Endodermal cell (in vitro differentiated cells): ENCODE measurements at places on chromosomes 5 and 9. TPM values are rescaled to one million over a fixed set of nuclear protein-coding genes. Genes with fewer than 3 reads are reported as not detected.

- DNase-seq = no peak
Measured at GRCh38 chr9:100499460-100499859, 26.5 kb downstream of the TMEFF1 start.

GRCh38 chr9:23621924-23622323, 204.1 kb downstream of the ELAVL2 start:
- no peak for DNase-seq

GRCh38 chr5:79111387-79111959, at the start of gene BHMT:
BHMT (plus strand) TSS chr5:79111809; CDS start chr5:79111886, 77 bp downstream.
- peak; percentile 75 for DNase-seq

The GAS1 gene
- 4.8 and 6.4 TPM in 2 replicates for total RNA-seq

GRCh38 chr9:92480291-92480771, 2.0 kb downstream of the ASPN start:
- DNase-seq = no peak

GRCh38 chr5:168925160-168925559, 346.0 kb upstream of the PANK3 start:
- DNase-seq = no peak

DNA sequence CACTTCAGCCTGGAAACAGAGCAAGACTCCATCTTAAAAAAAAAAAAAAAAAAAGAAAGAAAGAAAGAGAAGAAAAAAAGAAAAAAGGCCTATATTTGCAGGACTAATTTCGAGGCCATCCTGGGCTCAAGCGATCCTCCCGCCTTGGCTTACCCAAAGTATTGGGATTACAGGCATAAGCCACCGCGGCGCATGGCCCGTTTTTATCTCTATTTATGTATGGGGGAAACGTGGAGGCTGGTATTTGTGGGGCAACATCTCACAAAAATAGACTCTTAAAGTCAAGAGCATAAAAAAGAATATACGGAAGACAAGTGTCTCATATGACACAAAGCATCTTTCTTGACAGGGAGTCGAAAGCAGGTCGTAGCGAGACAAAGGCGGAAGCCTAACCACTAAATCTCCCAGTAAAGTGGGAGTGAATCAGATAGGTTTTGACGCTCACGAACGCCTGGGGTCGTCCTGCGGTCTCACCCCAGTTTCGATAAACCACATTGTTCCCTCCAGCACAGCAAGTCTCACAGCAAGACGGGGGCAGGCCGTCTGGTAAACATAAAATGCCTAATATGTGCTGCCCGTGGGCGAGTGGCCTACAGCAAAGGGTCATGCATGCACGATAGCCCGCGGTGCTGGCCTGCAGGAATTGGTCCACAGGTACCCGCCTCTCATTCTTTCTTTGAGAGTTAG, 1.8 kb upstream of the TRIM41 start:
- no peak for DNase-seq

DNA sequence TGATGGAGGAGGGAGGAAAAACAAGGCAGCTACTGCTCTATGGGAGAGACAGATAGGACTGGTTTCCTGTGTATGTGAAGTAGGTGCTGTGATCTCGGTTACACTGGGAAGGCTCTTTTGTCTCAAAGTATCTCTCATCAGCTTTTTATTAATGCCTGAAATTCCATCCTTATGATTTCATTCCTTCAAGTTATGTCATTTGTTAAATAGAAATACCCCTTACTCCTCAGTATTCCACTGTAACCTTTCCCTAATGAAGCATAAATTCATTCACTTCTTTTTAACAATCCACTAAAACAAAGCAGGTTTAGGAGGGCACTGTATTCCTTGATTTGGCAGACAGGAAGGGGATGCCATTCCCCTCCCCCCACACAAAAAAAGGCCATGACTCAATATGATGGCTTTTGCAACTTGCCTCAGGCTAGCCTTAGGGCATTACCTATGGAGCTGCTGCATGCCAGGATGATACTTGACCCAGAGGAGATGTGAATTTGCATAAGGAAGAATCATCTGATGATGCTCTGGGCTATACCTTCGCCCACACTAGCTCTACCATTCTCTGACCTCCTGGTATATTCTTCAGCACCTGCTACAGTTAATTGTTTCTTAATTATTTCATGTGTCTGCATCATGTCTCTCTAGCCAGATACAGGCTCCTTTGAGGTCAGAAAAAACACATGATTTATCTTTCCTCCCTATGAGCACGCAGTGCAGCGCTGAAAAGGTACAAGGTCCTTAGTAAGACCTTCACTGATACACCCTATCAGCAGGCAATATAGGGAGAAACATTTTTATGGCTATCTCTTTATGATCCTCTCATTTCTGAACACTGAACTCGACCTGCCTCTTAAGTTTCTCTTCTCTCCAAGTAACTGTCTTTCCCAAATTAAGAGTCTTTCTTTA, 26.3 kb downstream of the NR3C1 start:
- DNase-seq = peak; percentile 63

DNA sequence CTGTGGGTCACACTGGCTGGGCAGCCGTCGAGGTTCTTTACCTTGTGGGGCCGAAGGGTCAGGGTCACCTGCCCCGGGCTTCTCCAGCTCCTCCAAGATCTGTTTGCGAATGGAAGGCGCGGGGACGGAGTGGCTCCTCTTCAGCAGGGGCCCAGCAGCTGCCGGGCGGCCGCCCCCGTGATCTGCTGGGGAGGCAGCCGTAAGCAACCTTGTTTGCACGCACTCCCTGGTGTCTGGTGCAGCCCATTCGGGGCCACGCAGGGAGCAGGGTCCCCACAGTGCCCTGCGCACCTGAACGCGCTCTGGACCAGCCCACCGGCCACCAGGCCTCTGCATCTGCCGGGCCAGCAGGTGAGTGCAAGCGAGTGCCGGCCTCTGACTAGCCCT, 34.9 kb downstream of the PNPLA7 start:
- DNase-seq = no peak

DNA sequence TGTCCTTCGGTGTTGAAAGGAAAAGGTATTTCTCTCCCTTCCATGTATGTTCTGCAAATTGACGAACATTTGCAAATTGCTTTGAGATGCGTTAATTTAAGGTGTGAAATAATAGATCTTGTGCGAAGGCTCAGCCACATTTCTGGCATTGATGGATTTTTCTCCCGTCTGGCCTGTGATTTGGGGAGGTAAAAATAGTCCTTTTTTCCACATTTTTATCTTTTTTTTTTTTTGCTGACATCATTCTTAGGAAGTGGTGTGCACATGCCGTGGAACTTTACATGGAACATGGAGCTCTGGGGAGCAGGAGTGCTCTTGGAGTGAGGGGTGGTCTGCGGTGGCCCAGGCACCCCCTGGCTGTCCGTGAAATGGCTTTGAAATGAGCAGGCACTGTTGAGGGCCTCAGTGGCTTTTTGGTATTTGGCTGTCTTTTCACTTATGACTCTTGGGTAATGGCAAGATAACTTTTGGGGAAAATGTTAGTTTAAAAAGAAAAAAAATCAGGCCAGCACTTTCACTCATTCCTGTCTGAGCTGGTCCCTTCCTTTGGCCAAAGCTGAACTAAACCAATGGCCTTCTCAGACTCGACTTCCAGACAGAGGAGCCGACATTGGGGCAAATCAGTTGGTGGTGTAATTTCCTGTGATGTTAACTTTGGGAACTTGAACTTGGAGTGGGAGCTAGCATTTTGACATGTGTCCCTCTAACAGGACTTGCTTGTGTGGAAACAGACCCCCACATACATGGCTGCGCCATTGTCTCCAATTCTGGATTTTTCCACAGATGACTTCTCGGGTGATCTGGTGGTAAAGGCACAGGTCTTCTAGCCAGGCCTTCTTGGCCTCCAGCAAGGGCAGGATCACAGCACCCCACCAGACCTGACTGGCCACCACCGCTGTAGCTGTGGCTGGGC, 4.2 kb downstream of the NEK6 start:
- DNase-seq = peak; percentile 61

GRCh38 chr5:124453221-124454051, 293.0 kb downstream of the ZNF608 start:
- DNase-seq = no peak

DNA sequence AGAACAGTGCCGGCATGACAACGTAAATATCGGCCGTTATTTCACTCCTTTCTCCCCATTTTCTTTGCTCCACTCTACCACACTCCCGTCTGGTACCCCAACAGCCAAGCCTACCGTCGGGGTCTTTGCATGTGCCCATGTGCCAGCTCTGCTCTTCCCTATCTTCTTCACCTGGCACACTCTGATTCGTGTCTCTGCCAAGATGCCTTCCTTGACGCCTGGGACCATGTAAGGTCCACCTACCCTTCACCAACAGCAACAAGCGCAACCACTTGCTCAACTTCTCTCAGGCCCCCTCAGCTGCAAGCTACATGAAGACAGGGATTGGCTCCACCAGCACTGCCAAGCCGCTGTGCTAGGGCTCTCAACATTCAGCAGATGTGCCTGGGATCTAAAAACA, 4.4 kb downstream of the MGAT1 start:
- DNase-seq = no peak

DNA sequence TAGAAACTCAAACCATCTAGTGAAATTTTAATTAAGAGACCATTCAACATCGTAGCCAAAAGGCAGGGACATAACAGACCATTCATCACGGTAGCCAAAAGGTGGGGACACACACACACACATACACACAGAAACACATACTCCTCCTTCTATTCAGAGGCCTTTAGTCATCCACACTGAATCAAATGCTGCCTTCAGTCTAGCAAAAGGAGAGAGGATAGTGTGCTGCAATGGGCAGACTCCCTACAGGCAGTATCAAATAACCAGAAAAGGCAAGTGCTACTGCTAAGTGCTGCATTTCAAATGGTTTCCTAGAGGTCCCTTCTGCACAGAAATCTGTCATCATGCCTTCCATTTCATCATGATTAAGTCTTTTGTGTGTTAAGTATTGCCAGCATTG, 303.9 kb downstream of the TRIM32 start:
- no peak for DNase-seq

- DNase-seq = no peak
Measured at GRCh38 chr5:150515446-150515845, 7.5 kb downstream of the NDST1 start.

DNA sequence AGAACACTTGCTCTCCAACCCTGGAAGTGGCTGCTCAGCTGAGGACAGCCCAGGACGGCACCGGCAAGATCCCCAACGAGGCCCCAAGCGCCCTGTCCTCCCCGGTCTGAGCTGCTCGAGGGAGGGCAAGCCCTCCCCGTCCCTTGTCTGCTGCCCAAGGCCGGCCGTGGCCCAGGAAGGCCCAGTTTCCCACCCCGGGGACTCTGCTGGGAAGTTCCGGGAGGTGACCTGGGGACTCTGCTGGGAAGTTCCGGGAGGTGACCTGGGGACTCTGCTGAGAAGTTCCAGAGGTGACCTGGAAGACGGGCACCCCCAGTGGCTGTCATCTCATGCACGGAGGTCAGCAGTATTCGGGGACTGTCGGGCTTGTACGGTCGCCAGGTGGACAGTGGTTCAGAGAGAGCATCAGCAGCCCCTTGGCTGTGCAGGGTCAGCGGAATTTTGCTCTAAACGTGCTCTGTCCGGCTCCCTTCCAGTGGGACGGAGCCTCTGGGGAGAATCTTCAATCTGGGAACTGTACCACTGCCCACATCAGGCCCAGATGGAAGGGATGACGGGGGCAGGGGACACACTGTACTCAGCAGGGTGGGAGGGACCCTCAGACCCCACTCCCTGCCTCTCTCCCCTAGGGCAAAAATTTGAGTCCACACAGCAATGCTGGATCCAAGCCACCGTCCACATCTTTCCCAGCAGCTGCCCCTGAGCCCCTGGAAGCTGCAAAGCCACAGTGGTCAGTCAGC, 7.2 kb downstream of the NACC2 start:
- no peak for DNase-seq

DNA sequence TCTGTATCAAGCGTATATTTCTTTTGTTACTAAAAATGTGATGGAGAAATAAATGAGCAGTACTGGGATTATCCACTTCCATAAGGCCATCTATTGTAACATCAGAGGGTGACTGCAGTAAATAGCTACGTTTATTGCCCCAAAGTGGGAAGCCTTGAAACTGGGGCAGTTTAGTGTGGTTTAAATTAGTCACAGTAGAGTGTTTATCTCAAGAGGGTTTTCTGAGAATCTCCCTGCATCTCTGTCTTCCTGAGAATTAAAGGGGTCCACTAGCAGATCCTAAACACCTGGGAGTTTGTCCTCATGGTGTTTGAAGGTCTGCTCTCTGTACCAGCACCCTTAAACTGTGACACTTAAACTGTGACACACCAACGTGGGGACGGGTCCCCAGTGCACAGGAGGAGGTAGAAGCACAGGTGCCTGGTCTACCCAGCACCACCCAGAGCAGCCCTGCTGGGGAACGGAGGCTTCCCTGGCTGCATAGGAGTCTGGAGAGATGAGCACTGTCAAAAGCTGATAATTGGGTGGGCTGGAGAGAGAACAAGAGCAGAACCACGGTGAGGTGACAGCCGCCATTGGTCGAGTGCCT, 25.2 kb downstream of the PRRC2B start:
- DNase-seq = no peak

GRCh38 chr5:82105457-82105856, 133.6 kb downstream of the ATG10 start:
- DNase-seq = no peak

The ADAMTS12 gene
- total RNA-seq = 70.2 and 80.2 TPM in 2 replicates

The SMIM33 gene
- total RNA-seq = not detected in 2 replicates

GRCh38 chr9:107545036-107545435, 55.5 kb upstream of the KLF4 start:
- DNase-seq = no peak

The PCDHB5 gene
- 42.8 and 43.5 TPM in 2 replicates for total RNA-seq

DNA sequence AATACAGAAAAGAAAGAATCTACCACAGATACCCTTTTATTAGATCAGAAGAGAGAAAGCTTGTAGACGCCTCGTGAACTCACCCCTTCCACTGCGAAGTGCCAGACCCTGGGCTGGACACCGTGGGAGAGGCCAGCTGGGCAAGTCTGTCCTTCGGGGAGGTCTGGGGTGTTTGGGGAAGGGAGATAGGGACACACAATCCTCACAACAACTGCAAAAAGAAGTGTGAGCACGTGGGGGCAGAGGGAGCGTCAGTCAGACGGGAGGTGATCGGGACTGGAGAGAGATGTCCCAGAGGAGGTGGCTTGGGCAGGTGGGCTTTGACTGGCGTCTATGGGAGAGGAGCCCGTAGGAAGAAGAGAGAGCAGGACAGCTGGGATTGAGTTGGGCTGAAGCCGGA, 27.3 kb upstream of the GRHPR start:
- DNase-seq = no peak

The ANKRD18B gene
- total RNA-seq = 5.2 and 6.7 TPM in 2 replicates

The BAG1 gene
- total RNA-seq = 38.7 and 45.0 TPM in 2 replicates

DNA sequence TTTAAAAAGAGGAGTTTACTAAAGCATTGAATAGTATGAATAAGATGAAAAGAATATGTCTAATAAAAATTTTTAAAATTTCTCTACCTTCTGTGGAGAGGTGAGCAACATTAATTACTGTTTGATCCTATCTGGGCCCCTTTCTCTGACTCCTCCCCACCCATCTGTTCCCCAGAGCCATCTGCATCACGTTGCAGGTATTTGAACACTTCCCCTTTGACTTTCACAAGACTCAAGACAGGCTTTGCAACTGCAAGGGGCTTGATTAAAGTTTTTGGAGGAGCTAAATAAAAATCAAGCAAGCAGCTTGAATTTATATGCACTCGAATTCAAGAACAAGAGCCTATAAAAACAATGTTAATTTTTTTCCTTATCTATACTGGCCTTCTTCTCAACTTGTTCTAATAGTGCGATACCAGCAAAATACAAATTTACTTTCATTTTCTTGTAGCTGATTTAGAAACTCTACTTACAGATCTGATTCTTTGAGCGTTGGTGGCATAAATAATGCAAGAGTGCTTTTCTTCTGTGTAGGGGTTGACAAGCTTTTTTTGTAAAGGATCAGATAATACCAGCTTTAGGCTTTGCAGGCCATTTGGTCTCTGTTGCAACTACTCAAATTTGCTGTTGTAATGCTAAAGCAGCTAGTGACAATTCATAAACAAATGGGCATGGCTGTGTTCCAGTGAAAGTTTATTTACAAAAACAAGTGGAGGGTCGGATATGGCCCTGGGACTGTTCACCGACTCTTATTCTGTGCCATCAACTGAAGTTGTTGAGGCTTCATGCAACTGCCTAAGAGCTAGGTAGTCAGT, 21.2 kb downstream of the TXNDC8 start:
- DNase-seq = no peak
